ENCODE measurements at places on chromosomes 16 and 17.
A peak's percentile ranks its signal among the peaks of the same experiment; 100 is the strongest.

- no peak for DNase-seq
Measured at GRCh38 chr16:77199211-77199610, at the start of gene SYCE1L. Gene SYCE1L (plus strand): TSS chr16:77199408. CDS start chr16:77199452, 44 bp downstream.

DNA sequence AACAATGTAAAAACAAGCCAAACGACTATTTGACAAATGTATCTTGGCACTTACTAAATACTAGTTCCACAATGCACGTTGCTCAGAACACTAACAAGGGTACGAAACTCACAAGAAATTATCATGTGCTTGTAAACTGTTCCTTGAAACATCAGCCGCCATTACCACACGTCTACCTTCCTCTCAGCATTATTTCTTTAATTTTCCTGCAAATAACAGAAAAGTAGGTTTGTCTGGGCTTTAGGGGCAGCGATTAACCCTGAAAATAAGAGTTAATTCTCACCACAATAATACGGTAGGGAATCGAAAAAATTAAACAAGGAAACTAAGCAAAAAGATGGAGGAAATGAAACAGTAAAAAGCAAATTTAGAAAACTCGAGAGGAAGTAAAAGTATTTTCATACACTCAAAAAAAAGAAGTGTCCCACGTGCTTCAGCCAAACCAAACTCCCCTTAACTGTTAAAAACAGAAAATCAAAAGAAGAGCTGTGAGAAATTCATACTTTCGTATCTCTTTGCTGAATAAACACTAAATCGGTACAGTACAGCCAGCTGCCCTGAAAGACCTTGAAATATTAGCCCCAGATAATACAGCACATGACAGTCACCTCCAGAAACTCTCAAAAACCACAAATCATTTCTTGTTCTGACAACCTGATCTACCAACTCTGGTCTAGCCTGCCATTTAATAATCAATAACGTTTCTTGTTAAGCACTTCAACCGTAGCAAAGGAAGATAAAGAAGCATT is 1.2 kb downstream of the ARHGAP17 start:
- no peak for DNase-seq

DNA sequence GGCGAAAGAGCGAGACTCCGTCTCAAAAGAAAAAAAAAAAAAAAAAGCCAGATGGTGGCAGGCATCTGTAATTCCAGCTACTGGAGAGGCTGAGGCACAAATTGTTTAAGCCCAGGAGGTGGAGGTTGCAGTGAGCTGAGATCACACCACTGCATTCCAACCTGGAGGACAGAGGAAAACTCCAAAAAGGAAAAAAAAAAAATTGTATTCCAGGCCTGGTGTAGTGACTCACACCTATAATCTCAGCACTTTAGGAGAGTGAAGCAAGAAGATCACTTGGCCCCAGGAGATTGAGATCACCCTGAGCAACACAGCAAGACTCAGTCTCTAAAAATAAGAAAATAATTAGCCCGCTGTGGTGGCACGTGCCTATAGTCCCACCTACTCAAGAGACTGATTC is 20.1 kb downstream of the HBQ1 start:
- DNase-seq = no peak

- DNase-seq = peak; percentile 44
Measured at GRCh38 chr17:80743181-80743771, 198.6 kb downstream of the RPTOR start.

GRCh38 chr16:84922351-84923120 is 88.8 kb downstream of the ZDHHC7 start:
- DNase-seq = no peak

DNA sequence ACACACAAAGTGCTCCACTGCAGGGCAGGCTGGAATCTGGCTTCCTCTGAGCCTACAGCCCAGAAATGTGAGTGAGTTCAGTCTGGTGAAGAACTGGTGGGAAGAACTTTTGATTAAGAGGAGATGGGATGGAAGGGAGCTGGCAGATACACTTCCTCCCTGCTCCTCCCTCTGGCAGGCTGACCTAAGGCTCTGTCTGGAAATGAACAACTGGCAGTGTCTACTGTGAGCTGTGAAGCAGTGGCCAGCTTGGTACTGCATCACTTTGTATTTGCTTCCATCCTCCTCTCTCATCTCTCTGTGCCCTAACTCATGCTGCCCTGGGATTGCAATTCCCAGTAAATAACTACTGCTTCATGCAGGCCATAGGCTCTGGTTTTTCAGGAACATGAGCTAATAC is 45.6 kb downstream of the MAF start:
- DNase-seq = no peak

- no peak for DNase-seq
Measured at GRCh38 chr16:81018496-81018895, 11.5 kb downstream of the CENPN start.

- no peak for DNase-seq
Measured at GRCh38 chr17:76789235-76789788, 51.4 kb downstream of the MFSD11 start.

DNA sequence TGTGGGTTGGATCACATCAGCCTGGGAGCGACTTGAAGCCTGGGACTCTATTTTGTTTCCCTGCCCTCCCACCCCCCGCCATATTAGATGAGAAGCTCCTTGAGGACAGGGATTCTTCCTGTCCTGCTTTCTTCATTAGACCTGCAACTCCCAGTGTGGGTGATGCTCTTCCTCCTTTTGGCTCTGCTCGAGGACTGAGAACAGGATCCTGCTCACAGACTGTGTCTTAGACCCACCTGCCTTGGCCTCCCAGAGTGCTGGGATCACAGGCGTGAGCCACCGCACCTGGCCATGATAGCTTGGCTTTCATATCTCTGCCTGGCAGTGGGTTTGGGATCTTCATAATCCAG is 21.5 kb upstream of the TNS4 start:
- DNase-seq = no peak

DNA sequence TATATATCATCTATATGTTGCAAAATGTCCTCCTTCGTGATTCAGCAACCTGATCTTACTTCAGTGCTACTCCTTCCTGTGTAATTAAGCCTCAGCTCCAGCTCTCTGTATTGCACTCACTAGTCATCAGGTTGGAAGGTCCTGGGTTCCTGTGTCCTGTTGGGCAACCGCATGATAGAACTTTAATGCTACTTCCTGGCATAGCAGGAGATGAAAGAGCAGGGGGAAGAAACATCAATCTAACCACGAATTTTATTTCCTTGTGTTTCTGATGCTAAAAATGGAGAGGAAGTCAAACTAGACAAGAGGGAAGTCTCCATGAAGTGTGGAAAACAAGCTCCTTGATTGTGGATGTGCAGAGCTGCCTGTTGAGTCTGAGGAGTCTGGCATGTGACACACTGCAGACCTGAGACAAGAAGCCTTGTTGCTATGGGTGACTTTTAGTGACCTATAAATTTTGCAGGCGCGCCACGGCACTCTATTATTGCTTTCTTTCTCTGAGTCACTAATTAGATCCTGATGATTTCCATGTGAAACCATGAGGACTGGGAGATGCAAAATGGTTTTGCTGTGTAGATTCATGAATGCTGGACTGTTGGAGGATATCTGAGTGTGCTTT is 25.6 kb downstream of the IGSF6 start:
- no peak for DNase-seq

- no peak for DNase-seq
Measured at GRCh38 chr17:27496971-27497370, 40.7 kb downstream of the KSR1 start.

GRCh38 chr16:13414154-13414553 is 505.8 kb upstream of the ERCC4 start:
- DNase-seq = no peak

DNA sequence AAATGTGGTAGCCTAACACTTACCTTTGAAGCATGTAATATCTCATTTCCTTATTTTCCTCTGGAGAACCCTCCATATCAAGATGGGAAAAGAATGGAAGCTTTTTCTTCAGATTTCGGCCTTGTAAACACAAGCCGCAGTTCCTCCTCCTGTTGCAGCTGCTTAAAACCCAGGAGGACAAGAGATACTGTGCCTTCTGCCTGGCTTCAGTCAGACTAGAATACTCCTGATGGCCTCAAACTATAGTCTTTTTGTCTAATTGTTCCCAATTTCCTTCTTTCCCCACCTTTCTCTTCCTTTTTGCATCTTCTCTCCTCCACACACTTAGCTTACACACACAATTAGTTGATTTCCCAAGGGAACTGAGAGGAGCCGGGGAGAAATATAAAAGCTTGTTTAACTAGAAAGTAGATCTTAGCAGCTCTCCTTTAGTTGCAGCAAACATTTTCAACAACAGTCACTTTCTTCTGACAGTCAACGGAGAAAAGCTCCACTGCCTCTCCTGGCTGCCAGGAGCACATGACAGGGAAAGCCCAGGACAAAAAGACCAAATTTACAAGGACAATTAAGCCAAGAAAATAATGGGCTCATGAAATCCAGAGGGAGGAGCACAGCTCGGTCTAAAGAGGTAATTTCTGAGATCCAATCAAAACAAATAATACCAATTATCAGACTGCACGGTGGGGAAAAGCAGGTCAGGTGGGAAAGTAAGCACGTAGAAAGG is 76.4 kb upstream of the C17orf78 start:
- DNase-seq = no peak

- DNase-seq = no peak
Measured at GRCh38 chr17:4733073-4733531, 1.9 kb downstream of the MED11 start.

- DNase-seq = no peak
Measured at GRCh38 chr16:64782484-64782883, 339.4 kb downstream of the CDH11 start.

DNA sequence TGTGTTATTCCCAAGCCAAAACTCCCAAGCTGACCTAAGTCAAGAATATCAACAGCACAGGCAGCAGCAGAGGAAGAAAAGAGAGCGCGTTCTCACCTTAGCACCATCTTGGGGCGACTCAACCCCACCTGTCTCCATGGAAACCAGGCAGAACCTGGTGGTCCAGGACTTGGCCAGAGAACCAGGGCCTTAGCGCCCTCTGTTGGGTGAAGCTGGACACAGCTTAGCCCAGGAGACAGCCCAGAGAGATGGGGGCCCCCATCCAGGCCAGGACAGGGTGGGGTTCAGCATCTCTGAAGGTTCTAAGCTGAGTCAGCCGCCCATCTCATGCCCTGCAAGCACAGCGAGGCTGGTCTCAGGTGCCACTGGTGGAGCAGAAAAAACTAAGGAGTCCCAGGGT is 60.1 kb upstream of the TMEM132E start:
- DNase-seq = no peak

DNA sequence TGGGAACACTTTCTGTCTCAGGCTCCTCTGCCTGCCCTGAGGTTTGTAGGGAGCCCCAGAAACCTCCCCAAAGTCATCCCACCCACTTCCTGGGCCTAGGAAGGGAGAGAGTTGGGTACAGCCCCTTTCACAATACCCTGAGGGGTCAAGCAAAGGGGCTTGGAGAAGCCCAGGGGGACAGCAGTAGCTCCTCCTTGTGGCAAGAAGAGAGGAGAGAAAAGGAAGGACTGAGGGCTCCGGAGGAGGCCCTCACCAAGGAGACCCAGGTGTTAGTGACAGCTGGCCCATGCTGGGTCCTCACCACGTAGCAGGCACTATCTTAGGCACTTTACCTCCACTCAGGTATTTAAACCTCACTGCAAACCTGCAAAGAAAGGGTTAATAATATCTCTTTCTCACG is 112.8 kb downstream of the IRX5 start:
- no peak for DNase-seq

DNA sequence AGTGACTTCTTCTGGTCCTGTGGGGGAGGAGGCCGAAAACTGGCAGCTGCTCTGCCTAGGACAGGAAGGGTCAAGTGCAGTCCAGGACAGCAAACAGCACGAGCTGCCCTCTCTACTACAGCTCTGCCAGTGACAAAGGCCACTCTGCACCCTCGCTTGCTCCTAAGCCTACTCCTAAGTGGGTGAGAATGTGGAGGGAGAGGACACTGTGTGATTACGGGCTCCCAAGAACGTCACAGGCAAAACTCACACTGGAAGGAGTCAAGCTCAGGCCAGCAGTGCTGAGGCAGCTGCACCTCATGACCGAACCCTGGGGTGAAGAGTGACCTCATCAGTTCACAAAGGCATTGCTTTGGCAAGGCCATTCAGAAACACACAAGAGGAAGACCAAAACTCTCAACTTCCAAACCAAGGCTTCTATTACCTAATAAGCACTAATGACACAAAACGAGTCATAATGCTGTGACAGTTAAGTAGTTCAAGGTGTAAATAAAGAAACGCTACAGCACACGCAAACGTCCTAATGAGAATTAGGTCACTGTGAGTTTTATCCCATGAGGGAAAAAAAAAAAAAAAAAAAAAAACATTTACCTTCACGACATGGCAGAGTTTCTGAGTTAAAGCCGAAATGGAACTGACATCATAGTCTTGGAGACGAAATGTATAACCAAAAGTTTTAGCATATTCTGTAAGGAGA is 35.1 kb downstream of the MARF1 start:
- no peak for DNase-seq

- DNase-seq = no peak
Measured at GRCh38 chr16:30173054-30173453, 10.3 kb upstream of the CORO1A start.

DNA sequence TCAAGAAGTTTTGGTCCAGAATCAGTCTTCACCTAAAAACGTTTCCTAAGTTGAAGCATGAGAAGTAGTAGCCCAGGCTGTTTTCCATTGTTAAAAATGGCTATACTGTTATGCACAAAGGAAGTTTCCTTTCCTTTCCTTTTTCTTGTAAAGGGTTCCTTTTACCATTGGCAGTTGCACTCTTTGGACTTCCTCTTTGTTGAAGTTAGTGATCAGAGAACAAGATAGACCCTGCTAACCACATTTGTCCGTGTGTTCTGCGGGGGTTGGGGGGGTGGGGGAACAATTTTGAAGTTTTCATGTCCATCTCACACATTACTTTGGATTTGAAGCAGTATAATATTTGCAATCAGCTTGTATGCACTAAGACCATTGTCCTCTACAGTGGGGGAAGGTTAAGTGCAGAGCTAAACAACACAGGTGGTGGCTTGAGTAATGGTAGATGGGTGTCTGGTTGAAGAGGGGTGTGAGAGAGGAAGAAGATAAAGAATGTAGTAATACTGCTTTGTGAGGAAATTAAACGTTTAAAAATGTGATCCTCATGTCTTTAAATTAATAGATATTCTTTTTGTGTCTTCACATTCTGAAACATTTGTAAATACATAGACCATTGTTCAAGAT is 1.4 kb downstream of the LPCAT2 start:
- no peak for DNase-seq

DNA sequence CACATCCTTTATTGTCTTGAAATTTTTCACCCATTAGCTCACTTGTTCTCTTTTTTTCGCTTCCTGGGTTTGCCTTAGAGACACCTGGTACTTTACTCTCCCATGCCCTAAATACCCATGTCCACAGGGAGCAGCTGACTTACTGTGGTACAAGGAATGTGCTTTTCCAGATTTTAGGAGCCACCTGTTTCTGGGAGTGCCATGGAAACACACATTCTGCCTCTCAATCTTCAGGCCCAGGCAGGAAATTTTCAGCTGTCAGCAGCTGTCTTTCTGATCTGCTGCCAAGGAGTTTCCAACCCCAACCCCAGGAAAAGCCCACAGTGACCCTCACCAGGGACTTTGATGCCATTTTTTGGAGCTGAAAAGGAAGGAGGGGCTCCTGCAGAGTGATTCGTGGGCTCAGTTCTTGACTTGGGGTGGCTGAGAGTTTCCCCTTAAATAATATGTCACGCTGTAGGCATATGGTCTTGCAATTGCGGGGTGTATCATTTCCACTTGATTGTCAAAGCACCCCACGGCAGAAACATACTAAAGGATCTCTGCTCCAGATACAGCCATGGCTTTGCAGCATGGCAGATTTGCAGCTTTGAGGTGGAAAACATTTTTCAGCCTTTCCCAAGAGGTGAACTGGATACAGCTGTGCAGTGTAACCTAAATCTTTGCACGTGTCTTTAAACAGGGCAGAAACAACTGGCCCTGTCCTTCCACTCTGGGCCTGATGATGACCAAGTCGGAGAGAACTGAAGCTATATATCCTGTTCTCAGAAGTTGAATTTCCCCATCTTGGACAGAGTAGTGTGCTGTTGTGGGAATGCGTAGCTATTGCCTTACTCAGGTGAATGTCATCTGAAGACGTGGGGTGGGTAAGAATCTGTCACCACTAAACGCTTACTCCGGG is 19.2 kb downstream of the RBFOX1 start:
- no peak for DNase-seq
